ENCODE measurements at places on chromosomes 4 and X.

GRCh38 chr4:51965862-51966261 lies 54.3 kb downstream of the LRRC66 start:
- DNase-seq = no peak

DNA sequence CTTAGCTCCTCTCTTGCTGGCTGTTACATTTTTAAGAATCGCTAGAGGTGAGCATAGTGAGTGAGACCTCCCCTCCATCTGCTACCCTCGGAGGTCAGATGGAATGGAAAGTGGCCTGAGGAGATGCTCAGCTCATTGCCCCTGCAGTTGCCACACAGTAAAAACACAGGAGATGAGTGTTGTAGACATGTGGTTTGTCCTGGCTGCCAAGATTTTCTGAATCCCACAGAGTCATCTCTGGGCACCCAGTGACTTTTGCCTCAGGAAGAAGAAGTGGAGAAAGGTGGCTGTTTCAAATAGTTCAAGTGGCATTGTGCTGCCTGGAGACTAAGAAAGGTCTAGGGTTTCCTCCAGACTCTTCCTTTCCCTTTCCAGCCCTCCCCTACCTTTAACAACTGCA lies 271.0 kb downstream of the STK32B start:
- DNase-seq = no peak

DNA sequence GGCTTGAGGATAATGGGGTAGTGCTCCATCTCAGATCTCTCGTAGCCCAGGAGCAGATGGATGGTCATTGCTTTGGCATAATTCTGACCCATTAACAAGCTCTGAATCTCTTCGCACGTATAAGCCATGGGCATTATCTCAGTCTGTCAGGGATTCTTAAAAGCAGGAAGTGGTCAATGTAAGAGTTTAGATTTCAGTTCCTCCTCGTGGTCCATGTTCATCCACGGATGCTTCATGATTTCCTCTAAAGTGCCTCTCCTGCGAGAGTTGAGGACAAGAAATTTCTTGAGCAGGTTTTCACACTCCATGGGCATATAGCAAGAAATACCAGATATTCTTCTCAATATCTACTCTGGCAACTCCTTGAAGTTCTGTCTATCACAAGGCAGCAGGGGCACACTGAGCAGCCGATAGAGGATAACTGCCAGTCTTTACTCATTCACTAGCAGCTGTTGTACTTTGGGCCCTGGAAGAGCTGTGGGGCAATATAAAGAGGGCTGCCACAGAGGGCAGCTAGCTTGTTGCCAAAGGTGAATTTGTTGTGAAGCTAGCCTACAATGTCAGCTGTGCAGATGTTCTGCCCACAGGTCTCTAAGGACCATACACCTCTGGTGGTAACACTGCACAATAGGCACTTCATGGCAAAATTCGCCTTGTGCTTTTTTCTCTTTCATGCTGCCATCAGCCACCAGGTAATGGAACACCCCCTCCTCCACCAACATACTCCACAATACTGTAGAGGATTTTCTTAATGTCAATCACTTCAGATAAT lies 52.0 kb upstream of the WDR17 start:
- DNase-seq = no peak

- DNase-seq = no peak
Observed at GRCh38 chr4:86033171-86033570, 326.7 kb downstream of the MAPK10 start.

GRCh38 chrX:14095702-14096101 lies 66.0 kb upstream of the GEMIN8 start:
- DNase-seq = no peak

- DNase-seq = no peak
Observed at GRCh38 chrX:50799531-50799961, 14.4 kb downstream of the SHROOM4 start.

DNA sequence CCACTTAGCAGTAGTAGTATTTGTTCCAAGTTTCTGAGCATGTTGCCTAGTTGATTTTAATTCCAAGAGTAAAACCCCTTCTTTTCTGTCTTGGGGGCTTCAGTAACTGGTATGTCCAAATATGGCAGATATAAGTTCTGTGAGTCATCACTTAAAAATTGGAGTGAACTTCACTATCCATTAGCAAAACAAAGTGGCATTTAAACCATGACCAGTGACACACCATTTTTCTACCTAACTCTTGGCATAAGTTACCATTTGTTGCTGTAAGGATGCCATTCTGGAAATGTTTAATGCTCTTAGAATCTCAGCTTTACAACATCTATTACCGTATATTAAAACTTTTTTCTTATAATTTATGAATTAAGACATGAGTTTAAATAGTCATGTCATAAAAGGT lies 102.0 kb downstream of the CBR4 start:
- DNase-seq = no peak

- DNase-seq = no peak
Observed at GRCh38 chrX:119790977-119791436, 423 bp downstream of the RPL39 start.

GRCh38 chr4:26404743-26405206 lies 84.0 kb downstream of the RBPJ start:
- DNase-seq = no peak

DNA sequence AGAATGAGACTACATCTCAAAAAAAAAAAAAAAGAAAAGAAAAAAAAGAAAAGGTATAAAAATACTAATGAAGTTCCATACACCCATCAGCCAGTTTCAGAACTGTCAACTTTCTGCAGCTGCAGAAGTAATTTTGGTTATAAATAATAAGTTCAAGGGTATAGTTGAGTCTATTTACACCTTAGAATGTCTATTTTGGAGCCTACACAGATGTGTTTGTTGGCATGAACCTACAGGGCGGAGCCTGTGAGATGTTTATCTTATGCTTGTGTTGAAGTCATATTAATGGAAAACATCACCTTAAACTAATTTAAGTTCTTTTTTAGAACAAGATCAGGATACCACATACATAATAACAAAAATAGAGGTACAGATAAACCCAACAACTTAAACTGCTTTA lies 85.8 kb downstream of the RAPGEF2 start:
- DNase-seq = no peak

- no peak for DNase-seq
Observed at GRCh38 chrX:108438110-108438623, at the start of gene COL4A6. TSS of gene COL4A6 (minus strand) at chrX:108438422. CDS start at chrX:108438196, 226 bp downstream.

DNA sequence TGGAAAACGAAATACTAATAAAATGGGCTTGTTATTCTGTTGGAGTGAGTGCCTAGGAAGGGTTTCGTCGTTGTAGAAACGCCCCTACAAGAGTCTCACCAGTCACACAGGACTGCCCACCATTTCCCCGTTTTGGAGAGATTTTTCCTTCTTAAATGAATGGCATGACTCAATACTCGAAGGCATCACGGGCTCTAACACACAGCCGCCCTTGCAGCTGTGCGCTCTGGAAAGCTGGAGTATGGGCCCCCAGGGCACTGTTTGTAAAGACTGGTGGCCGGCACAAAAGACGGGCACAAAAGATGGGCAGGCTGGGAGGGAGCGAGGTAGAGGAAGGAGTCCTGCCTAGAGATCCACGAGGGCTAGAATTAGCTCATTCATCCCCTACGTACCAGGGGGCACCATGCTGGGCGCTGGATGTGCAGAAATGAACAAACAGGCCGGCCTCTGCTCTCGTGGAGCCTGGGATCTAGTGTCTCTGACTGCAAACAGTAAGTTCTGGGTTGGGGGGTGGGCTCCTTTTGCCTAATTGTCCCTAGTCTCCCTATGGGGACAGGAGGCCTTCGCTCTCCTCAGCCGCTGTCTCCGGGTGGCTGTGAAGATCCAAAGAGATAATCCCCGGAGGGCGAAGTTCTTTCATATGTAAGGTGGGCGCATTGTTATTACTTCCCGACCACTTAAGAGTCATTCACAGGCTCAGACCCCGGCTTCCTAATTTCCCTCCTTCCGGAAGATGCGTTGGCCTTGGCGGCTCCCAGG lies 1.0 kb upstream of the SFRP2 start:
- no peak for DNase-seq

- no peak for DNase-seq
Observed at GRCh38 chr4:146335763-146336409, 121.5 kb downstream of the REELD1 start.

GRCh38 chr4:165553221-165553810 lies 174.5 kb downstream of the CPE start:
- DNase-seq = no peak

DNA sequence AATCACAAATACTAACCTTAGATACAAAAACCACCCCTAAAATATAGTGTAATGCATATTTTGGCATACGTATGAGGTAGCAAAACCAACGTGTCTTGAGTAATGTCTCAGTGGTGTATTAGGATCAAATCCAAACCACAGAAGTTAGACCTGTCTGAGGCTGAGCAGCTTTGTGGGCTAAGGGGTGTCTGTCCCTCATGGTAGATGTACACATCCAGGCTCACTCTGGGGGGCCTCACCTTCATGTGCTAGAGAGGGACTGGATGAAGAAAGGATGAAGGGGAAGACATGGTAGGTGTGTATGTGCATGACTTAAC lies 188.0 kb upstream of the TBC1D9 start:
- DNase-seq = no peak

- no peak for DNase-seq
Observed at GRCh38 chr4:3335385-3335784, 42.6 kb downstream of the RGS12 start.

- DNase-seq = no peak
Observed at GRCh38 chr4:67933755-67934154, 29.5 kb downstream of the TMPRSS11A start.

GRCh38 chr4:165756836-165757235 lies 116.2 kb upstream of the TLL1 start:
- DNase-seq = no peak

- no peak for DNase-seq
Observed at GRCh38 chr4:52840531-52841370, 21.4 kb upstream of the RASL11B start.

DNA sequence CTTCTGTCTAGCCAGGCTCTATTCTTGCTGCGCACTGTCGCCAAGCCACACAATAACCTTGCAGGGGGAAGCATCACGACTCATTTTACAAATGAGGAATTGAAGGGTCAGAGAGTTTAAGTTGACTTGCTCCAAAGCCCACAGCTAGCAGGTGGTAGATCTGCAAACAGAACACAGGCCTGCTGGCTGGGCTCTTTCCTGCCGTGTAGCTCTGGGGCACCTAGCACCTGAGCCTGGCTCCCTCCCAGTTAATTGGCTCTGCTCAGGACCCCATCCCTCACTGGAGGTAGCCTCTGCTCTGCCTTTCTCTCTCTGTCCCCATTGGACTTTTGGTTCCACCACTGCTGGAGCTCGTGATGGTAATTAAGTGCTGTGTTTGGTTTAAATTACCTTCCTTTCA lies 98.5 kb downstream of the NSUN7 start:
- DNase-seq = no peak

DNA sequence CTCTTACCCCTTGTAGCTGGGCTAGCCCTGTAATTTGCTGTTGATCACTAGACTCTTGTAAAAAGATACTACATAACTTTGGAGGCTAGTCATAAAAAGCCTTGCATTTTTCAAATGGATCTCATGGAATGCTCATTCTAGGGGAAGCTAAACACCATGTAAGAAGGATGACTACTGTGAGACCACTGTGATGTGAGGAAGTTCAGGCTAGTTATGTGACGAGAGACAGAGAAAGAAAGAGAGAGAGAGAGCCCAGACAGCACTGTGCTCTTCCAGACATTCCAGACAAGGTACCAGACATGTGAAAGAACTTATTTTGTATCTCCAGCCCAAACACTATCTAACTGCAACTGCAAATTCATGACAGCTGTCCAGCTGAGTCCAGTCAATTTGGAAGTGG lies 404.6 kb upstream of the PITX2 start:
- no peak for DNase-seq

DNA sequence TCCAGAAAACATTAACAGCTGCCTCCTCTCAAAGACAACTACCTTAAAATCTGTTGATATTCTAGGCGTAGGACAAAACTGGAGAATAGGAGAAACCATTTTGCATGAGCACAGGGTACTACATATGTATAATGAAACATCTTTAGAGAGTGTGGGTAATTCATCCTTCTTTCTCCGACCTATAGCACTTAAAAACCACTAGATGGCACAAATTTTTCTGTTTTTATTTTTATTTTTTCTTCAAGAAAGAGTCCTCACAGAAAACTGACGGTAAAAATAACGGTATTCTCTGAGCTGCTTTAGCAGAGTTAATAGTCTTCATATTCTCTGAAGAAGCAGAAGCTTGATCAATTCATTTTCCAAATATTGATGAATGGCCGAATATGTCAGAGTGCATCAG lies 14.6 kb downstream of the SMIM31 start:
- DNase-seq = no peak

DNA sequence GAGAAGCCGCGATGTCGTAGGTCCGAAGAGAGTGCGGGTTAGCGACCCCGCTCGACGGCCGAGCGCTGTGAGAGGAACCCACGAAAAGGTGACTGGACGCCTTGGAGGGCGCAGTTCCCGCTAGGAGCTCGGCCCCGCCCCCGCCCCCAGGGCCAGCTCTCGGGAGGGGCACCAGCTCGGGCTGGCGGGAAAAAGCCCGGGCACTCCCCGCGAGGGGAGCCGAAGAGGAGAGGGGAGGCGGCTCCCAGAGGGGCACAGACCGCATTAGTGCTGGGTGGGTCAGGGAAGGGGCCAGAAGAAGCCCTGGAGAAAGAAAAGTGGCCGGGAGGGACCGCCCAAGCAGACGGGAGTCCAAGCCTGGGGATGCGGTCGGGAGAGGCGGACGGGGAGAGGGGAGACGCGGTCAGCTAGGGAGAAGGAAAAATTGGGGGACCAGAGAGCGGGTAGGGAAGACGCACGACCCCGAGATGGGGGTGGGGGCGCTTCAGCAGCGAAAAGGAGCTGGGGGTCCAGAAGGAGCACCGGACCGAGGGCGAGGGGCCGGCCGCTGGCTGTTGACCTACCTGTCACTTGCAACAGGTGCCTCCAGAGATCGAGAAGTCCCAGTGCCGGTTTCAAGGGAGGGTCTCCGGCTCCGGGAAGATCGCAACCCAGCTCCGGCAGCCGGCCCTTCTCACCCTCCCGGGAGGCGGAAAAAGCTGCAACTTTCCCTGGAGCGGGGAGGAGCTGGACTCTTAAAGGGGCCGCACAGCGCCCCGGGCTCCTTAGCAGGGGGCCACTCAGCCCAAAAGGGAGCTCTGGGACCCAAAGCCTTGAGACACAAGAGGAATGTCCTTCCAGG lies at the start of gene SYTL4:
TSS of gene SYTL4 (minus strand) at position 681 of the 841 bp plus-strand sequence. CDS start 30,084 bp downstream, outside the sequence.
- DNase-seq = no peak

GRCh38 chr4:5110901-5111300 lies 59.6 kb downstream of the STK32B start:
- no peak for DNase-seq

GRCh38 chr4:142160509-142160908 lies 524.1 kb downstream of the IL15 start:
- DNase-seq = no peak
